Activated CD4-positive, alpha-beta memory T cell treated with anti-CD3 and anti-CD28 coated beads, Interleukin-2, amount 10 ng/mL, durations not matched to agents 7 days and 5 days (primary cell): ENCODE measurements at places on chromosomes 6 and 20. TPM values are rescaled to one million over a fixed set of nuclear protein-coding genes. Genes with fewer than 3 reads are reported as not detected.

The TSPO2 gene
- total RNA-seq, result not detected

The OOEP gene
- total RNA-seq, result 0.68 TPM

The SLC22A3 gene
- not detected for total RNA-seq

The EEF1E1 gene
- 29.8 TPM for total RNA-seq

The ANKRD66 gene
- not detected for total RNA-seq

The CYP39A1 gene
- total RNA-seq, result not detected

The MYBL2 gene
- total RNA-seq, result 76.6 TPM

The SMOC2 gene
- not detected for total RNA-seq

The PRIM2 gene
- total RNA-seq, result 32.3 TPM

The B3GALT4 gene
- total RNA-seq, result 26.5 TPM

The MCHR2 gene
- not detected for total RNA-seq

The BTBD9 gene
- total RNA-seq, result 16.1 TPM
